Stimulated activated CD8-positive, alpha-beta memory T cell treated with anti-CD3 and anti-CD28 coated beads, Interleukin-12 subunit alpha, Interleukin-12 subunit beta, amount 100 ng/mL, for 4 hours (primary cell): ENCODE measurements at places on chromosomes 13 and 19.

DNA sequence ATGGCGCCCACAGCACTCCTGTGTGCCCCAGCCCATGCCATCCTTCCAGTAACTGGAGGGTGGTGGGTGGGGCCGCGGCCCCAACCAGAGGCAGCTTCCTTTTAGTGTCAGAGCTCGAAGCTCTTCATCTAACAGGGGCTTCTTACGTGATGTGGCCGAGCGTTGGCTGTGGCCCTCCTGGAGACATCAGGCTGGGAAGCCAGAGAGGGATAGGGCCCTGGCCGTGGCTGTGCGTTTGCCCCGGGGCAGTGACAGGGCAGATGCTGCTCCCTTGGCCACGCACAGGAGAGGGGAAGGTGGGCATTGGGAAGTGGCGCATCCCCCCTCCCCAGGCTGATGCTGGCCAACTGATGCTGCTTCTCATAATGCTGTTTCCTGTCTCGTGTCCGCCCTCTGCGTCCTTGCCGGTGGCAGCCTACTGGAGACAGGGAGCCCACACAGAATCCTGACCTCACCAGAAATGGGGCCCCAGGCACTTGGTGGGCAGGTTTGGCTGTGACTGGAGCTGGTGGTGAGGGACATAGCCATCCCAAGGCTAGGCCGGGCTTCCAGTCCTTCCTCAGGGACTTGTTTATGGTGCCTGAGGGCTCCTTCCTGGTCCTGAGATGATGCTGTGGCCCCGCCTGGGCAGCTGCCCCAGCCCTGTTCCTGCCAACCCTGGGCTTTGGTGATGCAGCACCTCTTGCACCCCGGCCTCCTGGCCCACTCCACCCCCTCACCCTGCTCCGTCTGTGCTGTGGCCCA is 34.3 kb downstream of the ATP4B start:
- no peak for DNase-seq

GRCh38 chr19:2021453-2022140 is 6.1 kb upstream of the BTBD2 start:
- DNase-seq = no peak

GRCh38 chr19:292951-293350 is 1.7 kb upstream of the PLPP2 start:
- no peak for DNase-seq

DNA sequence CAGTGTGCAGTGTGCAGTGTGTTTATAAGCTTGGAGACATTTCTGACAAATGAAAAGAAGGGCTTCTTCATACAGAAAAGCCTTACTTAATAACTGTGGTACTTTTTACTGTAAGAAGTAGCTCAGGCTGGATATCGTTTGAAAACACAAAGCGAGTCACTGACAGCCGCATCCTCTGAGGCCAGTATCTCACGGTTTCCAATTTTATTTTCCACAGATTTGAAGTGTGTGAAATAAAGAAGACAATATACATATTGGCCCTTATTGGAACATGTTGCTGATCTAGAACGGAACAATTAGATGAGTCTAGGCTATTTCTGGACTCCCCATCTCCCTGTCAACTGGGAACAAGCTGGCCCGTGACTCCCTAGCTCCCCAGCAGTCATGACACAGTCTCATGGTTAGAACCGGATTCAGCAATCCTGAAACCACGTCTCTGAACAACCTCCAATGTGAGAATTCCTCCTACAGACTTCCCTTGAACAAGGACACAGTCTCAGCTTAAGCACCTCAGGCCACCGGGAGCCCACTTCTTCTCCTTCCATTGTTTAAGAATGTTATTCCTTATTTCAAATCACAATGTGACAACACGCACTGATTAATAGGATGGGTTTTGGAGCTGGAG is 484.5 kb downstream of the COG6 start:
- DNase-seq = no peak

DNA sequence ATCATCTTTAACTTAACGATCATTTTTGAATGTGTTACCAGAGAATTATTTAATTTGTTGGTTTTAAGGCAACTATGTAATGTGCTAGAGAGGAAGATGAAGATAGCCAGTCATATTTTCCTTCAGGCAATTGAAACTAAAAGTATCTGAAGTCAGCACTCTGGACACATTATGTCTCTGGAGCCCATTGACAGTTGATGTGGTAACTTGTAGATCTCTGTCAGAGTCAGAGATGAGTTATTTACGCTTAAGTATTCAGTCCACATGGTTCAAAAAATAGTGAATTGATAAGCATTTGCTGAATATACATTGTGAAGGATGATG is 2.1 kb downstream of the ZMYM2 start:
- no peak for DNase-seq

GRCh38 chr19:18392417-18392816 is 5.0 kb downstream of the LRRC25 start:
- DNase-seq = no peak

- no peak for DNase-seq
Observed at GRCh38 chr13:49810567-49811526, 18.4 kb upstream of the KPNA3 start.

GRCh38 chr13:39578821-39579291 is 24.1 kb downstream of the LHFPL6 start:
- DNase-seq = no peak

DNA sequence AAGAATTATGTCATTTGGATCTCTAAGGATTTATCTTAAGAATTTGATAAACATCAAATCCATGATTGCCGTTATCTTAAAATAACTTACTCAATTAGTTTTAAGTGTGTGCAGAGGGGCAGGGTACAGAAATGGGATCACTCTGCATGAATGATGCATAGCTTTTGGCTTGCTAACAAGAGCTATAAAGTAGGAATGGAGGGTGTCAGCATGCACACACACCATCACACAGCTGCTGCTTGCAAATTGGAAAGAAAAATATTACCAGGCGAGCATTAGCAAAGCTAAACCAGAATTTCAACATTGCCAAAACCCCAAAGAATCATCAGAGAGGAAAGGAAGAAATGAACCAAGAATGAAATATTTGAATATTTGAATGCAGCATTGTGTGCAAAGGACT is 580.6 kb downstream of the LMO7 start:
- DNase-seq = no peak

- no peak for DNase-seq
Observed at GRCh38 chr19:17575871-17576757, 20.7 kb downstream of the COLGALT1 start.

DNA sequence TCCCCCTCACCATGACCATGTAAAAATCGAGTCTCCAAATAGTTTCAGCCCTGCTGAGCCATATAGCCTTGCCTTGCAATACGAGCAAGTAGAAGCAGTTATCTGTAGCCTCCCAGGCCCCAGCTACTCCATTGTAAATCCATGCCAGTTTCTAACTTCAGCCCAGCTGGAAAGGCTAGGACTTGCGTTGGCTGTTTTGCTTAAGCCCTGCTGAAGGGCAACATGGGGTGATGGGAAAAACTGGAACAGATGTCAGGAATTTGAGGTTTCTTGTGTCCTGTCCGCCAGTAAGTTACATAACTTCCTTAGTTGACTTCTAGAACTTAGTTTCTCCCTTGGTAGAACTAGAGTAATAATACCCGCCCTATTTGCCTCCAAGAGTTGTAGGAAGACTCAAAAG is 216.0 kb upstream of the SERP2 start:
- DNase-seq = no peak

- DNase-seq = no peak
Observed at GRCh38 chr19:17021328-17021727, 5.3 kb downstream of the CPAMD8 start.

GRCh38 chr19:5200844-5201243 is 139.8 kb downstream of the PTPRS start:
- no peak for DNase-seq

GRCh38 chr13:32883474-32883873 is 132.7 kb upstream of the KL start:
- no peak for DNase-seq

DNA sequence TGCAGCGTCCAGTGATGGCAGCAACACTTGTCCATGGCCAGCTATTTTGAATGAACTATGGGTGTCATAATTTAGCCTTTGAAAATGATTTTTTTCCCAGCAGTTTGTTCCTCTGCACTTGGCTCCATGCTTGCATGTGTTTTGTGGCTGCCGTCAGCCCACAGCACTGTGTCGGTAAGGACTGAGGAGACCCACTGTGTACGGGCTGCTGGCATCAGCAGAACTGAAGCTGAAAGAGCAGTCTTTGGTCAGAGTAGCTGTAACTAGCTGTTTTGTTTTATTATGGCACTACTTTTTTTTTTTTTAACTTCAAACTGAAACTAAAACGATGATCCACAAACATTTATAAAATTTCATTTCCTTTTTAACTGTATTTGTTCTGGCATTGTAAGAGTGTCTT is 50.3 kb upstream of the TEX29 start:
- no peak for DNase-seq

- DNase-seq = no peak
Observed at GRCh38 chr13:66506979-66507378, 723.2 kb downstream of the PCDH9 start.

DNA sequence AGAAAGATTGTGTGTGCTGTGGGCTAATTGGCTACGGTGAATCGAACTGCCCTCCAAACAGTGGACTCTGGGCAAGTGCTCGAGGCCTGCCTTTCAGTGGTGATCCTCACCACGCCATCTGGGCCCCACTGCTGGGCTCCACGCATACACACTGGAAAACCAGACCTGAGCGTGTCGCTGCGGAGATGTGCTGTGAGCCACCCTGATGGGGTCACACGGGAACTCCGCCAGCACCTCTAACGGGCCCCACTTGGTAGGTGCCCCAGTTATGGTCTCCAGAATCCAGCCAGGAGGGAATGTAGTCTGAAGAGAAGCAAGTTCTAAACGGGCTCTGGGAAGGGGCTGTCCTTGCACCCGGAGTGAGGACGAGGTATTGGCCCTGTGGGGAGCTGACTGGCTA is 39.3 kb downstream of the C13orf46 start:
- no peak for DNase-seq

- no peak for DNase-seq
Observed at GRCh38 chr13:29907670-29908069, 57.3 kb upstream of the UBL3 start.

DNA sequence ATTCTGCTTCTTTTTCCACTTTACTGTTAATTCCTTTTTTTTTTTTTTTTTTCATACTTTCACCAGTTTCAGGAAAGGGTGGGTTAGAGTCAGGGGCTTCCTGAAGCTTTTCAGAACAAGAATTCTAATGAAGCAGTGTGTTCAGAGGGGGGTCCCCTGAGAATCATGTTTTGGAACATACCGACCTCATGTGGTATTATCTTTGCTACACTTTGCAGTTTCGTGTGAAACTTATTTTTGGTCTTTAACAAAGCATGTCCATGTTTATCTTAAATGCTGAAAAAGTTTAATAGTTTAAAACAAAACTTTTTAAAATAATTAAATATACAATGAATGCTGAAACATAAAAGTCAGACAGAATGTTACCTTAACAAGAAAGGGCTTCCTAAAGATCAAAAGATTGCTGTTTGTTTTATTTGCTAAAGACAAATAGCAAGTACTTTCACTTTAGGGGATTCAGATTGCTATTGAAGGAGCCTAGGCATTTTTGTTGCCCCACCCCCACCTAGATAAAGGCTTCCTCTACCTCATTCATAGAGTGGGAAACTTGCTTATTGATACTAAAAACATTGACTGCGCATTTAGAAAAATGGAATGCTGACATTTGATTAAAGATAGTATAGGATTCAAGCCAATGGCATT is 21.1 kb upstream of the POMP start:
- DNase-seq = no peak

DNA sequence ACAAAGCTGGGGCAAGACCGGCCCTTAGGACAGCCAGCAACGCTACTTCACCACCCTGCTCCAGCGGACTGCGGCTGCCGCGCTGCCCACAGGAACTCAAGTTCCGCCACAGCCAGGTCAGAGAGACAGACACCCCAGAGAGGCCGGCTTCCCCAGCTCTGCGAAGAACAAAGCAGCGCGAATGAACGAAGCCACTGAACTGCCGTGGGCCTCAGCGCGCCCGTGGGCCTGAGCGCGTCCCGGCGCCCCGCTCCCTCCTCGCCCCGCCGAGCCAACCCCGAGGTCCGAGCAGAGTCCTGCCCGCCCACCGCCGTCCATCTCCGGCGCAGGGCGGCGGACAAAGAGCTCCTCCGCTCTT is 158.4 kb downstream of the RNF17 start:
- DNase-seq = no peak

GRCh38 chr19:55750715-55751114 is 8.2 kb upstream of the RFPL4A start:
- DNase-seq = no peak

- DNase-seq = no peak
Observed at GRCh38 chr19:934865-935479, 9.1 kb downstream of the ARID3A start.

DNA sequence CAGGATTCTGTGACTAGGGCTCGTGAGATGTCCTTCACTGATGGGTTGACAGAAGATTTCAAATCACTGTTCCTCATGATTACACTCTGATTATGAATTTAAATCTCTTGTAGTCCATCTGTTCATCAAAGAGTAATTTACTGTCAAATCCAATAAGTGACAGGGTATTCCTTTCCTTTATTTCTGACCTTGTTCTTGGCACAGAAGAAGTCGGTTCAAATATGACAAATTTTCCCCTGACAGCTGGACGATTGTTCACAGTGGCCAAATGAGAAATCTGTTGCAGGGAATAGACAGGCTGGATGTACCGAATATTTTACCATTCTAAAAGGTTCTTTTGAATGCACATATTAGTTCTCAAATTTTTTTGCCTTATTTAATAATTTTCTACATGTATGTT is 767.3 kb upstream of the GPC6 start:
- DNase-seq = no peak

GRCh38 chr13:109804654-109805053 is 18.3 kb upstream of the IRS2 start:
- no peak for DNase-seq

GRCh38 chr19:4556597-4557127 is 2.8 kb downstream of the SEMA6B start:
- no peak for DNase-seq

DNA sequence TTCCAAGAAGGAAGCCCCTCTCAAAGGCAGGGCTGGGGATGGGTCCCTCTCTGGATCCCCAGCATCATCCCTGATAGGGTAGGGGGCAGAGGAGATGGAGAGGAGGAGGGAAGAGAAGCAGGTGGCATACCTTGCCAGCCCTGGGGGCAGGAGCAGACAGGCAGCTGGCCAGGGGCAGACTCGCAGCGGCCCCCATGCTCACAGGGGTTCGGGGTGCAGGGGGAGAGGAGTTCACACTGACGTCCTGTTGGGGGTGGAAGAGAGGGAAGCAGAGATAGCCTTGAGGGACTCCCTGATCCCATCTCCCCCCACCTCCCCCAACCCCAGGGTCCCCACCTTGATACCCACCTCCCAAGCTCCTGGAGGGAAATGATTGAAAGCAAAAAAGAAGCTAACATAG is 16.0 kb downstream of the NOTCH3 start:
- DNase-seq = no peak

DNA sequence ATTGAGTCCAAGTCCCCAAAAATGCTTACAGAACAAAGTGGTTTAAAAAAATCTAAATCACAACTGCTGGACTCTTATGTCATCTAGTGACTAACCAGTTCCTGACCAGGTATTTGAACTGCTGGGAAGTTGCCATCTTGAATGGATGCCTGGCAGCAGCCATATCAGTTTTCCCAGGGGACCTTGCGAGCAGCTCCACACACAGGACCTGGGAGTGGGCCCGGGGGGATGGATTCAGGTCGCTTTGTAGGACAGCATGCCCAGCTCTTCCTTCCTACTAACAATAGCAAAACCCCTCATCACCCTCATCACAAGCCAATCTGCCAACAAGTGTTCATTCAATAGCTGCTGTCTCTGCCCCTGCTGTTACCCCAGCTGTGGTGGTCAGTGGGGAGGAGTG is 65.3 kb downstream of the KCTD15 start:
- DNase-seq = no peak
